NCI-H2029 (cell line): ENCODE measurements at places on chromosomes 16 and 17.

GRCh38 chr17:75238684-75239191, 22.7 kb downstream of the GGA3 start:
- DNase-seq = no peak

DNA sequence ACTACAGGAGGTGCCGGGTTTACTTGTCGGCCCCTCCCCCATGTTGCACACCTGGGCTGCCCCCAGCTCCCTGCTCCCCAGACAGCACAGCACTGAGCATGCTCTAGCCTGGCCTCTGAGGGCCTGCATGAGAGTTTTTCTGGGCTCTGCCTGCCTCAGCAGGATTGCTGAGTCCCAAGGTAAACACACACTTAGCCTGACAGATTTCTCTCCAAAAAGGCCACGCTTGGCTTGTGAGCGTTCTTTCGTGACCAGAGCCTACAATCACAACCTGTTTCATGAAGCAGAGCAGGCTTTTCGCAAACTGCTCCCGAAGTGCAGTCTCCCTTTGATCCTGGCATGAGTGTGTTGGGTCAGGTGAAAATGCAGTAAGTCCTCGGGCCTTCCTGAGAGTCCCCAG, 9.8 kb upstream of the CD300E start:
- no peak for DNase-seq

DNA sequence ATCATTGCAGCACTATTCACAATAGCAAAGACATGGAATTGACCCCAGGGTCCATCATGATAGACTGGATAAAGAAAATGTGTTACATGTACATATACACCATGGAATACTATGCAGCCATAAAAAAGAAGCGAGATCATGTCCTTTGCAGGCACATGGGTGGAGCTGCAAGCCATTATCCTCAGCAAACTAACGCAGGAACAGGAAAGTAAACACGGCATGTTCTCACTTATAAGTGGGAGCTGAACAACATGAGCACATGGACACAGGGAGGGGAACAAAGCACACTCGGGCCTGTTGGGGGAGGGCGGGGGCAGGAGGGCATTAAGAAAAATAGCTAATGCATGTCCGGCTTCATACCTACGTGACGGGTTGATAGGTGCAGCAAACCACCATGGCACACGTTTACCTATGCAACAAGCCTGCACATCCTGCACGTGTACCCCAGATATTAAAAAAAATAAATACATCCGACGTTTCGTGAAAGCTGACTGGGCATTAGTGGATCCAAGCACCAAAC, 28.9 kb downstream of the ZNF778 start:
- DNase-seq = no peak

- DNase-seq = no peak
These were observed 303.9 kb downstream of the C16orf95 start for GRCh38 chr16:87012954-87013938.

DNA sequence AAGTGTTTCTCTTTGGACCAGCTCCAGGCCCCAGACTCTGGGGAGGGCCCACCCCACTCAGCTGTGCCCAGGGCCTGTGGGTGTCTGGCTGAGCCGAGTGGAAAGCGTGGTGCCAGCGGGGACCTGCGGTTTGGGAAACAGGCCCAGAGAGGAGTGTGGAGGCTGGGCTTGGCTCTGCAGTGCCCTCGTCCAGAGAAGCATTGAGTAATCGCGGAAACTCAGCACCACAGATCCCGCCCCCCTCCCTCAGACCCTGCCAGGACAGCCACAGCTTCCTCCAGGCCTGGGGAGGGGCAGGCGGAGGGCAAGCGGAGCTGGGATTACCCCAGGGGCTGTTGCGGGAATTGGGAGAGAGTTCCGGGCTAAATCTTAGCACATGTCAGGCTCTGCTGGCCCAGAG, 14.6 kb upstream of the PITPNA start:
- DNase-seq = peak; percentile 57

- DNase-seq = no peak
These were observed at the start of gene B4GALNT2 for GRCh38 chr17:49132699-49133364. Gene B4GALNT2 (plus strand): TSS chr17:49132769. CDS start chr17:49132793, 24 bp downstream.

DNA sequence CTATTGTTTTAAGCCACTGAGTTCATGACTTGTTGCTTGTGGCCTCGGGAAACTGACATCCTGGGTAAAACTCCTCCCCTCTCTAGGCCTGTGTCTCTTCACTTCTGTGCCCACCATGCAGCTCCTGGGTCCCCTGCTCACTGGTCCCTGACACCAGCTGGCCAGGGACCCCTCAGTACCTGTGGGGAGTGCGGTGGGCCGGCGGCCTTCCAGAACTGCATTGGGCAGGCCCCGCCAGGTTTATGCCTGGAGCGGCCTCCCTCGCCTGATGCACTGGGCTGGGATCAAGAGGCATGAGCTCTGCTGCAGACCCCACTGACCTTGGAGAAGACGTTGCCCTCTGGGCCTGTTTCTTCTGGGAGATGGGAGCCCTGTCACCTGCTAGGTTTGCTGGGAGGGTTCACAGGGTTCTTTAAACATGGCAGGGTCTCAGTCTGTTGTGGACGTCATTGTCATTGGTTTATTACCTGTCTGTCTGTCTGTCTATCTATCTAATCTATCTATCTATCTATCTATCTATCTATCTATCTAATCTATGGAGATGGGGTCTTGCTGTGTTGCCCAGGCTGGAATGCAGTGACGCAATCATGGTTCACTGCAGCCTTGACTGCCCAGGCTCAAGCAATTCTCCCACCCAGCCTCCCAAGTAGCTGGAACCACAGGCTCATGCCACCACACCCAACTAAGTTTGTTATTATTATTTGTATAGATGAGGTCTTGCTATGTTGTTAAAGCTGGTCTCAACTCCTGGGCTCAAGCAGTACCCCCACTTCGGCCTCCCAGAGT, 21.5 kb upstream of the RMI2 start:
- DNase-seq = no peak

DNA sequence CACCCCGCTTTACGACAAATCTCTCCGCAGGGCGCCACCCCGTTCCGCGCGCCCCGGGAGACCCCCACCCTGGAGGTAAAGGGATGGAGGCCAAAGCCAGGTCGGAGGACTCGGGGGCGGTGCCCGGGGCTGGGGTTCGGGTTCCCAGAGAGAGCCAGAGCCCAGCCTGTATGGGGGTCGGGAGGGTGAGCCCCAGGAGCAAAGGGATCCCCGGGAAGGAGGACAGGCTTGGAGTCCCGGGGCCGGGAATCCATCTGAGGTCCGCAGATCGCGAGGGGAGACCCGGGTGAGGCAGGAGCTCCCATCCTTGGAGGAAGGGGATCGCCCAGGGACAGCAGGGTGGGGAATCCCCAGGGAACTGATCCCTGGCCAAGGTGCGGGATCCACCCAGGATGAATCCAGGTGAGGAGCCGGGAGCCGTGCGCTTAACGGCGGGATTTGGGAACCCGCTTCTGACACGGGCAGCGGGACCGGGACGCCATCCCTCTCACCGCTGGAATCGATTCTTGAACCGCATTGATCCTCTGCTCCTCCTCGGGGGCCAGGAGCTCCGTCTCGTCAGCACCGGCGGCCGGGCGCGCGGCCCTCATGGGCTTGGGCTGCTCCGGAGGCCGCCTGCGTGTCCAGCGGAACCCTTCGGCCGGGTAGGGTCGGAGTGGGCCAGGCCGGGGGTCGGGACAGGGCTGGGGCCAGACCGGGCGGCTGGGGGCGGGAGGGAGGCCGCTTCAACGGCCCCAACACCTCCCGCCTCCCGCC, at the start of gene MMD:
Gene MMD (minus strand): TSS at position 657 of the 756 bp plus-strand sequence. CDS start 140 bp downstream, at position 517.
- DNase-seq = no peak
